ENCODE measurements at places on chromosomes 4 and X. TPM values are rescaled to one million over a fixed set of nuclear protein-coding genes. Genes with fewer than 3 reads are reported as not detected.

Gene ATP5ME
- total RNA-seq = 625 TPM

Gene TCEANC
- 0.57 TPM for total RNA-seq

Gene ATP1B4
- not detected for total RNA-seq

Gene EDA2R
- total RNA-seq = 2.7 TPM

Gene CENPVL1
- total RNA-seq = not detected

Gene PITX2
- 4.8 TPM for total RNA-seq

Gene PDLIM5
- total RNA-seq = 28.0 TPM

Gene CRMP1
- total RNA-seq = 1.4 TPM

Gene MTTP
- total RNA-seq = not detected

Gene PDGFRA
- total RNA-seq = 1.5 TPM

Gene P2RY8
- not detected for total RNA-seq

Gene PDCL2
- total RNA-seq = 3.0 TPM

Gene GK
- 1.8 TPM for total RNA-seq

Gene PCGF3
- total RNA-seq = 49.0 TPM

Gene PKD2
- total RNA-seq = 31.0 TPM

Gene CT83
- total RNA-seq = 11.4 TPM

Gene PPEF2
- total RNA-seq = not detected

Gene GABRA4
- not detected for total RNA-seq

Gene NXF2B
- total RNA-seq = not detected

Gene FDCSP
- not detected for total RNA-seq

Gene HELT
- not detected for total RNA-seq

Gene RNF175
- 1.1 TPM for total RNA-seq

Gene NPNT
- total RNA-seq = not detected

Gene TENM3
- 39.3 TPM for total RNA-seq

Gene PNMA6A
- total RNA-seq = 0.08 TPM

Gene PAGE4
- not detected for total RNA-seq

Gene NHSL2
- not detected for total RNA-seq

Gene NPY1R
- total RNA-seq = 0.45 TPM

Gene MAGEC2
- 111 TPM for total RNA-seq

Gene NSG1
- total RNA-seq = 0.32 TPM

Gene JADE3
- 4.9 TPM for total RNA-seq

Gene PIN4
- total RNA-seq = 96.8 TPM

Gene GAGE12H
- total RNA-seq = not detected

Gene FAM9C
- not detected for total RNA-seq

Gene DRD5
- total RNA-seq = not detected

Gene ERAS
- not detected for total RNA-seq

Gene RAI2
- total RNA-seq = not detected

Gene GAB3
- total RNA-seq = 0.04 TPM

Gene RIPPLY1
- total RNA-seq = not detected

Gene HSFX1
- total RNA-seq = 0.29 TPM

Gene TEX13D
- 0.26 TPM for total RNA-seq

Gene REELD1
- total RNA-seq = not detected

Gene F8A3
- total RNA-seq = 2.3 TPM

Gene ZCCHC18
- total RNA-seq = 3.0 TPM
